Stimulated activated CD4-positive, alpha-beta T cell treated with anti-CD3 and anti-CD28 coated beads, TNF-alpha, amount 100 ng/mL, for 24 hours (primary cell): ENCODE measurements at places on chromosomes 11 and 22.

DNA sequence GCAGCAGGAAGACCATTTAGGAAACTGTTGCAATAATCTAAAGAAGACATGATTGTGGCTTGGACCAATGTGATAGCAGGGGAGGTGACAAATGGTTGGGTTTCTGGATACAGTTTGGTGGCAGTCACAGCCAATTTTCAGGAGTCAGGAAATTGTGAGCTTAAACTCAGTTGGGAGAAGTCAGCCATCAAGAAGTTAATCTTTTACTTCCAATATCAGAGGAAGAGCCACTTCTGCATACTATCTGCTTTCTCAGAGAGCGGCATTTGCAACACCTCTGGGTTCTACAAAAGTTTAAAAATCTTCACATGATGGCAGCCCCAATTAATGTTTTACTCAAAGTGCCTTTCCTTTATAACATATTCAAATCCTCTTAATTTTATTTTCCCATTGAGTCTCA lies 33.7 kb upstream of the PDE3B start:
- DNase-seq, result no peak

DNA sequence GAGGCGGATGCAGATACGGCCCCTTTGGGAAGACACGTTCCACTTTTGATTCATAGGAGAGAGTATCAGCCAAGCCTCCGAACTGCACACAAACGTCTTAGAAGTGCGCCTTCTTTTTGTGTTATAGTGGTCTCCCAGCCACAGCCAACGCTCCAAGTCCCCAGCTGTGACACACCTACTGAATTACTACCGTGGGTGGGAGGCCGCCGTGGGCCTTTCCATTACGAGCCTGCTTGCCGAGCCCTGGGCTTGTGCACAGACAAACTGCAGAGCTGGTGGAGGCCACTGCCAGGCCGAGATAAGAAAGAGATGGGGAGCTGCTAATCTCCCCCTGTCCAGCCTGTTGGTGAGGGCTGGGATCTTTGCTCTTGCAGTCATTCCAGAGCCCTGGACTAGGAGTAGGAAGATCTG lies 761 bp downstream of the HMBS start:
- DNase-seq, result peak; percentile 38

GRCh38 chr11:102410382-102410784 lies 42.2 kb downstream of the TMEM123 start:
- no peak for DNase-seq

DNA sequence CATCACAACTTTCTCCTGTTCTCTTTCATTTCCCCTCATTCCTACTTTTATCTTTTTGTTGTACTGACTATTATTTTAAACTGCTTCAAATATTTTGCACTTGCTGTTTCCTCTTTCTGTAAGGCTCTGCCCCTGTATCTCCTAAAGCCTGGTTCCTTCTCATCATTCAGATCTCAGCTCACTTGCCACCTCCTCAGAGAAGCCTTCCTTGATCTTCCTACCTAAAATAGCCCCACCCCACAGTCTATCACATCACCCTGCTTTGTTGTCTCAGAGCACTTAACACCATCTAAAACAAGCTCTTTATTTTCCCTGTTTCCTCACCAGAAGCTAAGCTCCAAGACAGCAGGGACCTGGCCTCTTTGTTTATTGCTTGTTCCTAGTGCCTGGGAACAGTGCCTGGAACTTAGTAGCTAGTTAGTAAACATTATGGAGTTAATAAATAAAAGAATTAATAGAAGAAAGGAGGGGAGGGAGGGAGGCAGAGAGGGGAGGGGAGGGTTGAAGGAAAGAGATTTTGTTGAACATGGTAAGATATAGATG lies 2.5 kb upstream of the STK33 start:
- no peak for DNase-seq

GRCh38 chr11:94934362-94934761 lies 39.0 kb downstream of the CWC15 start:
- DNase-seq, result peak; percentile 4

DNA sequence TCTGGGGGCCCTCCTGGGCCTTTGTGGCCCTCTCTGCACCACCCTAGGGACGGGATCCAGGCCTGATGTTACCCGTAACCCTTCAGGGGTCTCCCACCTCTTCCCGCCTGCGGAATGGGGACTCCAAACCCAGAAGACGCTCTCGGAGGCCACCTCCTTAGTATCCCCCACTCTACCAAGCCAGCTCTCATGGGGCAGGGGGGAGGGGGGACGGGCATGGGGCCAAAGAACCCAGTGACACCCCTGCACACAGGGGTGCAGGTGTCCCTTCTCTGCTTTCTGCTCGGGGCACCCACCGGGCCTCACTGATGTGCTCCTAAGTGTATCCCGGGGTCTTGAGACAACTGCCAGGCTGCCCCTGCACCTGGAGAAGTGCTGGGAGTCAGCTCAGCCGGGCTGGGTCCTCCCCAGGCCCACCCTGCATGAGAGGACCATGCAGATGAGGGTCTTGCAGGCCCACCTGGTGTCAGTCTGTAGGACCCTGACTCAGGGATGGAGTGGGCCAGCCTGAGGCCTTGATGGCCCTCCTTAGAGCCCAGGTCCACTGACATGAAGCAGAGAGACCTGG lies 176.9 kb downstream of the IGLL1 start:
- no peak for DNase-seq

DNA sequence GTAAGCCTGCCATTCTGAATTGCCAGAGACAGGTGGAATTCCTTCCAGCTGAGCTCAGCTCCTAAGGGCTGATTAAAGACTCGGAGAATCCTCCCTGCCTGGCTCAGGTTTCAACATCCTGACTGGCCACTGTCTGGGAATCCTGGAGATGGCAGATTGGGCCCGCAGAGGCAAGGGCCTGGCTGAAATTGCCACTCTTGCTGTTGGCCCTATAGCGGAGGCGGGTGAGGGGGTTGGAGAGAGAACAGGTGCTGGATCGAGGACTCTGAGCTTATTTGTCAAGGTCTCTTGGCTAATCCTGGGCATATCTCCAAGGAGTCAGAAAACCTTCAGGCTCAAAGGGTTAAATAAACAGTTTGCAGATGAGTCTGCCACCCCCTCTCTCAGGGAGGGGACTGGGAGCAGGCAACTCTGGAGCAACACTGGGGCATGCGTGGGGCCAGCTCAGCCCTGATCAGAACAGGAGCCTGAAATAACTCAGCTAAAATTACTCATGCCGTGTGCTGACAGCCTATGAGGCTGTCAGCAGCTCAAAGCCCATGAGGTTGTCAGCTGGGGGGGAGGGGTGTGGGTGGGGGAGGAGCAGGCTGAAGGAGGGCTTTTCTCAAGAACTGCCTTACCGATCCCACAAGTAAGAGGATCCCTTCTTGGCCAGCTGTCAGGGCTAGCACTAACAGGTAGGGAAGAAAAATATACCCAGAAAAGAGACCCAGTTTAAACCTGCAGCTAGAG lies 14.7 kb upstream of the MFRP start:
- DNase-seq, result peak; percentile 55
